ENCODE measurements at places on chromosomes 3 and 15.

- no peak for DNase-seq
These were observed 16.1 kb downstream of the TNIK start for GRCh38 chr3:171444001-171444690.

DNA sequence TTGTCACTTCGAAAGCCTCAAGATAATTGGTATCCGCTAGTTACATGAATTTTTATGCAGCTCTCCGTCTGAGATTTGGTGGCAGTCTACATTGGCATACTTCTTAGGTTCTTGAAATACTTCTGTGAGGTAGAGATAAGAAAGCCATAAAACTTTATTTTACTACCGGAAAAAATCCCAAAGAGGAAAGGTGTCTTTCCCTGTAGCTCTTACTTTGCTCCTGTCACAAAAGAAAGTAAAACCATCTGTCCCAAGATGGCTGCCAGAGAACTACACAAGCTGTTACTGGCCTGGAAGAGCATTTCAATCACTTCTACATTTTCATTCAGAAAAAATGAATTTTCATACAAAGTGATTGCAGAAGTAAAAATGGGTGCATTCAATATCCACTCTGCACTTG is 214.8 kb upstream of the ST8SIA2 start:
- DNase-seq: no peak

DNA sequence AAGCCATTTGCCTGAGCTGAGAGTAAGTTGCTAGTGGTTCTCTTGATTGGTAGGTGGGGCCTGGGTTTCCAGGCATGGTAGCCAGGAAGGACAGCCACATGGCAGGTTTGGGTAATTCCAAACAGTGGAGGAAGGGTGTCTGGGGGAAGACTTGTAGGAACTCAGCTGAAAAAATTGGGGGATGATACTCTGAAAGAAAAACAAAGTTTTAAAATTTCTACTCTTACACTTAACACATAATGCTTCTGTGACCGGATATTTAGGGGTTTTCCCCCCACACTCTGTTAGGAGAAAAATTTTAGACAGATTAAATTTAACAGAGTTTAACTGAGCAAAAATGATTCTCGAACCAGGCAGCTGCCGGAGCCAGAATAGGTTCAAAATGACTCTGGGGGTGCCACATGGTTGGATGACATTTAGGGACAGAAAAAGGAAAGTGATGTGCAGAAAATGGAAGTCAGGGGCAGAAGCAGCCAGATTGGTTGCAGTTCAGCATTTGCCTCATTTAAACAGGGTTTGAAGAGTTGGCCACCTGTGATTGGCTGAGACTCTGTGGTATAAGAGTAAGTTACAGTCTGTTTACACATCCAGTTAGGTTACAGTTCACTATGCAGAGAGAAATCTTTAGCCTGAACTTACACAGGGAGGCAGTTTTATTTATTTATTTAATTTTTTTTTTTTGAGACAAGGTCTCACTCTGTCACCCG is 8.1 kb downstream of the B2M start:
- peak; percentile 37 for DNase-seq

DNA sequence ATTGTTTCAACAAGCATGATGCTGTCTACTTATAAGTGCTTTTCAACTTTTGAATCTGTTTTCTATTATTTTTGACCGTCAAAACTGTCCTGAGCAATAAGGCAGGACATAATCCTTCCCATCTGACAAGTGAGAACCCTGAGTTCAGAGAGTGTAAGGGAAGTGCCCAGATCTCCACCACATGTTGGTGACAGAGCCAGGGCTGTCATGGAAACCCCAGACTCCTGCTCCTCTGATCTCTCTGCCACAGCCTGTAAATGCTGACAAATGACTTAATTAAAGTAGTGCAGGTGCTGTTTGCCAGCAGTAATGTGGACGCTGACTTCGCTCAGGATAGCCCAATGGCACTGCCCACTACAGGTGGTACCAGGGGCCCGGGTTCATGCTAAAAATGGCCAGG is 40.3 kb downstream of the SPSB4 start:
- no peak for DNase-seq

GRCh38 chr3:194875581-194876402 is 190.1 kb downstream of the FAM43A start:
- no peak for DNase-seq

DNA sequence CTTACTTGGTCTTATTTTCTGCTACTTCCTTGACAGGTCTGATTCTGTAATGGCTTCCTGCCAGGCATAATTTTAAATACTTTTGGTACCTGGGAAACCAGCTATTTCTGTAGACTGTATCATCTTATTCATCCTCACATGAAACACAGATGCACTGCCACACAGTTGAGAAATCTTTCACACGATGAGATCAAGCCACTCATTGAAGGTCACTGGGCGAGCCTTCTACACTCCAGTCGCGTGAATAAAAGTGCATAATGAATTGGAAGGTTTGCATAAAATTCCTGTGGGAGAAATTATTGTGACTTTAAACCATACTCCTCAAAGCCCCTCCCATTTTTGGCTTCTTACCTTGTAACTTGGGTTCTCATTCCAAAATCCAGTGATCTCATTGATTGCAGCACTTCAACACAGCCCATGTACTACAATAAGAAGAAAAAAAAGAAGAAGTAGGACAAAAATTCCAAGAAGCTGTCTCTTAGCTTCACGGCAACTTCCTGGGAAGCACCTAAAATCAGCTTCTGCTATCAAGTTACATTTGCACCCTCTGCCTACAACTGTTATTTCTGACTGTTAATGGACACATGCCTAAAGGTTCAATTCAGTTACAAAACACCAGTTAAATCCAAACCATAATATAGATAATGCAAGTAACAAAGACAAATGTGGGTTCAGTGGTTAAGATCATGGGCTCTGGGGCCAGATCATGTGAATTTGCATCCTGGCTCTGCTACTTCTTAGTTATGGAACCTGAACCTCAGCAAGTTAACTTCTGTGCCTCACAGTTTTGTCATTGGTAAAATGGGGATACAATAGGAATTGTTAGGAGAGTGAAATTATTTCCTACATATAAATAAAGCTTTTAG is 39.0 kb downstream of the SHC4 start:
- no peak for DNase-seq

GRCh38 chr3:164407111-164407510 is 671.2 kb downstream of the SI start:
- no peak for DNase-seq

DNA sequence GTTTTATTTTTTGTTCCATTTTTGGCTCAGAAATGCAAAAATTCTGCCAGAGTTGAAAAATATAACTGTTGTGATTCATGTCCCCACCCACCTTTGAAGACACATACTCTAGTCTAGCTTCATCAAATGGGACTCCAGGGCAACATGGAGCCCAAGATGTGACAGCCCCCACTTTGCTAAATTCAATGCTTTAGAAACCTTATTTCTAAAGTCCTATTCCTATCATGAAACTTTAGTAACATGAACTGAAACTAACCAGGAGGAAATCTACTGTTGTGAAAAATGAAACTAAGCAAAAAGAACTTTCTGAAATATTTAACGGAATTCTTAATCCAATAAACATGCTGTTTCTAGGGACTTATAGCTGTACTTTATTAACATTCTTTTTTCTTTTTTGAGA is 20.3 kb downstream of the UBP1 start:
- DNase-seq: no peak

DNA sequence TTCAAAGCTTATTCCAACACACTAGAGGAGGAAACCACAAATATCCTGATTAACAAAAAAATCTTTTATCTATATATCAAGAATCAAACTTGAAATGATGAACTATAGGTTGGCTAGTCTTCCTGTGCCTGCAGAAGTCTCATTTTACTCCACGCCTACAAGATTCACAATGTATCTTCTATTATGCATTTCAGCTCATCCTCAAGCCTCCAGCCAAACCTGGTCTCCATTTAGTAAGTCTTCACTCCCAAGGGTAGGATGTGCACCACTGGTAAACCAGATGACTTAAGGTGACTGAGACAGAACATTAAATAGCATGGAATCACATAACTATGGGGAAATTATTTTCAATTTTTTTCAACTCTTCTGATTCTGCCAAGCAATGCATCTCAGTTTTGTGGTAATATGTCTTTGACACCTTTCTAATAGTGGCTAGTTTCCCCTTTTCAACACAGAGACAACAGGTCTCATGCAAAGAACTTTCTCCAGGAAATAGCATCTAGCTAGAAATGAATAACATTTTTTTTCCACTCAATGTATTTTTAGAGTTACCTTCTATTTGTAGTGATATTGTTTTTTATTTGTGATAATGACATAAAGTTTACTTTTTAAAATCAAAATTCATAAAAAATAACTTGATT is 166.9 kb downstream of the TNIK start:
- DNase-seq: peak; percentile 19

- no peak for DNase-seq
These were observed 88.8 kb upstream of the PPIB start for GRCh38 chr15:64251658-64252057.

GRCh38 chr3:101102678-101103296 is 109.6 kb upstream of the ABI3BP start:
- DNase-seq: no peak

GRCh38 chr3:186930641-186931531 is 560 bp downstream of the ST6GAL1 start:
- peak; percentile 77 for DNase-seq

- no peak for DNase-seq
These were observed 6.9 kb downstream of the SERPINI2 start for GRCh38 chr3:167466966-167467365.

GRCh38 chr3:9627901-9628633 is 21.2 kb upstream of the MTMR14 start:
- no peak for DNase-seq

DNA sequence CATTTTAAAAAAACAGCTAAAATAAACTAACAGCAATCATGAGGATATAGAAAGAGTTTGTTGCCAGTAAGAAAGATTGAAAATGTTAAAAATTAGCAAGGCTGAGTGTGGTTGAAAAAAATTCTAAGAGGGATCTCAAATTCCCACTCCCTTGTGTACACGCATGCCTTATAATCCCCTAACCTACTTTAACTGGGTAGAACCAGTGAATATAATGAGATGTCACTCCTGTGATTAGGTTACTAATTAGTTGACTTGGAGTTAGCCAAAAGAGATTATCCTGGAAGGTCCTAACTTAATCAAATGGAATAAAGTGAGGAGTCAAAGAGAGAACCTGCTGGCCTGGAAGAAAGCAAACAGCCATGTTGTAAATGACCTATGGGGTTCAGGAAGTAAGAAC is 286.0 kb upstream of the TGFBR2 start:
- no peak for DNase-seq

GRCh38 chr15:67510597-67511190 is 10.2 kb upstream of the C15orf61 start:
- no peak for DNase-seq

Measured in GM10248 (cell line).